ENCODE measurements at places on chromosomes 4 and X.

- DNase-seq = no peak
Observed at GRCh38 chrX:113790987-113791386, 792.9 kb upstream of the HTR2C start.

DNA sequence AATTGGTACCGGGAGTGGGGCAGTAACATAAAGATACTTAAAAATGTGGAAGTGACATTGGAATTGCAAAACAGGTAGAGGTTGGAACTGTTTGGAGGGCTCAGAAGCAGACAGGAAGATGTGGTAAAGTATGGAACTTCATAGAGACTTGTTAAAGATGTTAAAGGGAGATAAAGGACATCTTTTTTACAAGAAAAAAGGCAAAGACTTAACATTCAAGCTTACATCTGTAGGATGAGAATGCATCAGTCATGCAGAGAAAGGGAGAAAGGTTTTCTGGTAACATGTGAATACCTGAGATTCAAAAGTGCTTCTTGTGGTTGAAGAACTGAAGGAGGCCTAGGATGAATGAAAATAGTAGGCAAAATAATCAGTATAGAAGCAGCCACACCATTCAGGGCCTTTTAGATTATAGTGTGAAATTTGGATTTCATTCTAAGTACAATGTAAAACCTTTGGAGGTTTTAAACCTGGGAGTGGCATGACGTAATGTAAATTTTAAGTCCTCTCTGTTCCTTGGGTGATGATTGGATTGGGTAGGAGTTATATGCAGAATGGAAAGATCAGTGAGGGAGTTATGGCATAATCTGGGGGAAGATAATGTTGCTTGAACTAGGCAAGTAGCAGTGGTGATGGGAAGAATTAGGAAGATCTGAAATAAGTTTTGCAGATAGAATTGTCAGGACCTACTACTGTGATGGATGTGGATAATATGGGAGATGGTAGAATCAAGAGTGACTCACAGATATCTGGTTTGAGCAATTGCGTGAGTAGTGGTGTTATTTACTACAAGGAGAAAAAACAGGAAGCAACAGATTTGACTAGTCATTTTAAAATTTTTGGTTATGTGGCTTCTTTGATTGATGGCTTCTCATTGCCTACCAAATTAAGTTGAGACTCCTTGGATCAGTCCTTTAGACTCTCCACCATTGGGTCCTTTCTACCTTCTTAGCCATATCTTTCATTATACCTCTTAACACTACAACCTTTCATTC lies 138.7 kb downstream of the VSIG4 start:
- DNase-seq = no peak

DNA sequence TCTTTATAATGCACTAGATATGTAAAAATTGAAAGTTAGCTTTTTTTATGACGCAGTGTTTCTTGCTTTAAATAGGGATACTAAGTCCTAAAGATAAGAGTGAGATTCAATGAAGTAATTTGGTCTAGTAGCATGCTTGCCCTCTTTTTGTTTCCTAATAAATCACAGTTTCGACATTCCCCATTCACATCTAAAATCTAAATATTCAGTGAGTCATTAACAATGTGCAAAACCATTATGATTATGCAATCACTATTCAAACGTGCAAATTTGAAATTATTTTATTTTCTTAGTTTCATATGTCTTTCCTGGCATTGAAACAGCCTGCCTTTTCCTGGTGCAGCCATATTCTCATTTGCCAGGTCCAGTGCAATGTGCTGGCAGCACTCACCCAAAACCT lies 1350.5 kb upstream of the PABPC4L start:
- no peak for DNase-seq

DNA sequence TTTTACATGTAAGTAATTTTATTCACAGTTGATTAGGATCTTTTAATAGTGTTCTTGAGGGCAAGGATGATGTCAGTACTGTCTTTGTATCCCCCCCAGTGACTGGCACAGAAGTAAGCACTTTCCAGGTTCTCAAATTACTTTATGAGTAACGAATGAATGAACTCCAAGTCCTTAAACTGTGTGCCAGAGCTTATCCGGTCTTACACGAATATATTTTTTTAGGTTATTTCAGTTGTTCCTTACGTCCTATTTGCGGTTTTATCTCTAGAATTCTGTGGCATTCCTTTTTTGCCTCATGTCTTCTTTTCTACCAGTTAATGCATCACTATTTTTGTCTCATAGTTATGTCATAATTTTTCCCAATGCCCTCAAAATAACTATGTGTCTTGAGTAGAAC lies 106.9 kb upstream of the MID1IP1 start:
- DNase-seq = no peak

GRCh38 chrX:49995107-49995731 lies 72.8 kb downstream of the CLCN5 start:
- no peak for DNase-seq
